ENCODE measurements at places on chromosomes 5 and 9.

DNA sequence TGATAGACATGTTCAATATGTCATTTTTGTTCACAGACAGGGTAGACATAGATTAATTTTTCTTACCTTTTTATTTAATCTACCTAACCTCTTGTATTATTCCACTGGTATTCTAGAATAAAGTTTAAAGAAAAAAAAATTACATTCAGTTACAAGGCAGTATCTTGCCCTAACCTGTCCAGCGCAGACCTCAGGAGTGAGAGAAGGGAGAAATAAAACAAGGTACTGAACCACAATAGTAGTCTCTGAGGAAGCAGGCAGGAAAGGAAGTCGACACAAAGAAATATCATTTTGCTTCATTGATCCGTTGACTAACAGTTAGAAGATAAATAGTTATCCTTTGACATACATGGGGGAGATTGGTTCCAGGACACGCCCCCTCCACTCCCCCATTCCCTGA is 12.5 kb upstream of the ADAMTSL1 start:
- DNase-seq = no peak

- DNase-seq = no peak
Observed at GRCh38 chr5:37494756-37495155, 115.6 kb downstream of the WDR70 start.

GRCh38 chr5:60055168-60055567 is 161.6 kb upstream of the PDE4D start:
- DNase-seq = no peak

- DNase-seq = no peak
Observed at GRCh38 chr9:27750566-27750965, 177.3 kb upstream of the C9orf72 start.

DNA sequence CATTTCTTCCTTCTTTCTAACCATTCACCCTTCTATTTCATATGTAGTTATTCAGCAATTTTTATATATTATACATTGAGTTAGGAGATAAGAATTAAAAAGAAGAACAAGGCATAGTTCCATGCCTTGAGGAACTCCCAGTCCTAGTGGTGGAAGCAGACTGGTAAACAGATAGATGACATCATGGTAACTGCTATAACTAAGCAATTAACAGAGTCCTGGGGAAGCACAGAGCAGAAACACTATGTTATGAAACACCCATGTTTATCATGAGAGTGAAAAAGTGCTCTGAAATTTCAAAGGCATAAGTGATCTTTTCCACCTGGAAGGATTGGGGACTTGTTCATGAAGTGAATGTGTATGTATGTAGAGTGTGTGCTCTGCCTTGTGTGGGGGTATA is 14.6 kb downstream of the PAPPA start:
- DNase-seq = no peak
